ENCODE measurements at places on chromosomes 13 and 19.
A peak's percentile ranks its signal among the peaks of the same experiment; 100 is the strongest.

- no peak for DNase-seq
These were observed 383.7 kb downstream of the HS6ST3 start for GRCh38 chr13:96473526-96474180.

DNA sequence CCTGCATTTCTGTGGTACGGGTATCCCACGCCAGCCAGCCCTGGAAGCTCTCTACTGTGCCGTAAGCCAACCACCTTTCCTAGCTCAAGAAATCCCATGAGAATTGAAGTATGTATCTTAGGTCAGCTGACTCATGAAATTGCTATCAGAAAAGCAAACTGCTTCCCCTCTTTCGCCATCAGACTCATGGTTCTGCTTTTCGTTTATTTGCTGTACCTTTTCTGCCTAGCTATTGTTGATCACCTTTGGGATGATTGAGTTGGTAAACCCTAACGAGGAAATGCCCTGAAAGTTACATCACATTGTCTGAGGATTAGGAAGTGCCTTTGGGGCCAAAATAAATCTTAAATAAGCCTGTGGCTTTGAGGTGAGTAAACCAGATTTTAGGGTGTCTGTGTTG, at the start of gene ADGRE3:
Gene ADGRE3 (minus strand): TSS at position 81 of the 400 bp plus-strand sequence. CDS start 74 bp downstream, at position 7.
- DNase-seq = no peak

- no peak for DNase-seq
These were observed 14.7 kb upstream of the SHKBP1 start for GRCh38 chr19:40561947-40562346.

DNA sequence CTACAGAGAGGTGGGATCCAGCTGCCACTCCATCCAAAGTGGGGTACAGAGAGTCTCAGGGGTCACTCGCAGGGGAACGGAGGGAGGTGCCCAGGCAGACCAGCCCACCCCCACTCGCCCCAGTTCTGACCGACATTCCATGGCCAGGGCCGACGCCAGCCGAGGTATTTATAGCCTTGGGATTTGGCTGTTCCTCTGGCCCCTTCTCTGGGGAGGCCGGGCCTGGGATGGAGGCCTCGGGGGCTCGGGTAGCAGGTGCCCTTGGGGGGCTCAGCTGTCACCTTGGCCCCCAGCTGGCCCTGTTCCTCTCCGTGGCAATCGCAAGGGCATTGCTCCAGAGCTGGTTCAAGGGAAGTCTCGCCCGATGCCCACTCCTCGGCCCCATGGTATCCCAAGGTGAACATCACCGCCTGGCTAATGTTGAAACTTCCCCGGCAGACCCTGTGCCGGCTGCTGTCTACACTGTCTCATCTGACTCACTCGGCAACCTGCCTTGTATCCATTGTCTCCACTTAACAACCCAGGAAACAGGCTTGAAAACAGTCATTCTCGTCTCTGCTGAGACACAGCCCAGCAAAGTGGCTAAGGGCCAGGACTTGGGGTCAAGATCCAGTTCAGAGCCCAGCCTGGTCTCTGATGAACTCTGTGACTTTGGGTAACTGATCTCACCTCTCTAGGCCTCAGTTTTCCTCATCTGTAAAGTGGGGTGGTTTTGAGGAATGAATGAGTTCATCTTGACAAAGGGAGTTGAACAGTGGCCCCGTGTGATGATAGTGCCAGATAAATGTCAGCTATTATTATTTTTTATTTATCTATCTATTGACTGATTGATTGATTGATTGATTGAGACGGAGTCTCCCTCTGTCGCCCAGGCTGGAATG, 9.7 kb downstream of the PRKACA start:
- DNase-seq = no peak

DNA sequence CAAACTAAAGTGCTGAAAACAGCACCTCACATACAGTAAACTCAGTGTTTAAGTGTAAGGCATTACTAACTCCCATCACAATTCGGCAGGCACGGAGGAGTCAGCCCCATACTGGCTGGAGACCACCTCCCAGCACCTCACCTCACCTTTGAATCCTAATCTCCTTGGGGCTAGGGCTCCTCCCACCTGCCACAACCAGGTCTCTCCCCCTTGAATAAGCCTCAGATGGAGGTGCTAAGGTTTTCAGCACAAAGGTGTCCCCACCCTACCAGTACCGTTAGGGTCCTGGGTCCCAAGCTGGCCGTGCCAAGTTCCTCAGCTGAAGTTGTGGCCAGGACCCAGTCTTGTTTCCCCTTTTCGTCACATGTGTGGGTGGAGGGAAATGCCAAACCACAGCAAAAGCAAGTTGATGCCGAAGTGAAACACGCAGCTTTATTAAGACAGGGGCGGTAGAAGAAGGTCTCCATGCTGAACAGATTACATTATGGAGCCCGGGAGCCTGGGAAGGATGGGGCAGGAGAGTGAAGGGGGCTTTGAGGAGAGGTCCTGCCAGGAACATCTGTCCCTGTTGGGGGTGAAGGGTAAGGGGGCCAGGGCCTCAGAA, at the start of gene IGFLR1:
Gene IGFLR1 (minus strand): TSS at position 332 of the 604 bp plus-strand sequence. CDS start 1,272 bp downstream, outside the sequence.
- peak; percentile 47 for DNase-seq

GRCh38 chr19:29811125-29812079, at the start of gene CCNE1:
CCNE1 (plus strand) TSS chr19:29811991; CDS start chr19:29812556, 565 bp downstream.
- peak; percentile 87 for DNase-seq

- peak; percentile 61 for DNase-seq
These were observed 1.3 kb downstream of the ARHGAP45 start for GRCh38 chr19:1068009-1069001.

- DNase-seq = no peak
These were observed 497.8 kb downstream of the FOXO1 start for GRCh38 chr13:40168425-40169166.

- no peak for DNase-seq
These were observed 14.9 kb downstream of the ADAMTS10 start for GRCh38 chr19:8595651-8596050.

- no peak for DNase-seq
These were observed 4.3 kb upstream of the ZNF813 start for GRCh38 chr19:53463263-53463662.

DNA sequence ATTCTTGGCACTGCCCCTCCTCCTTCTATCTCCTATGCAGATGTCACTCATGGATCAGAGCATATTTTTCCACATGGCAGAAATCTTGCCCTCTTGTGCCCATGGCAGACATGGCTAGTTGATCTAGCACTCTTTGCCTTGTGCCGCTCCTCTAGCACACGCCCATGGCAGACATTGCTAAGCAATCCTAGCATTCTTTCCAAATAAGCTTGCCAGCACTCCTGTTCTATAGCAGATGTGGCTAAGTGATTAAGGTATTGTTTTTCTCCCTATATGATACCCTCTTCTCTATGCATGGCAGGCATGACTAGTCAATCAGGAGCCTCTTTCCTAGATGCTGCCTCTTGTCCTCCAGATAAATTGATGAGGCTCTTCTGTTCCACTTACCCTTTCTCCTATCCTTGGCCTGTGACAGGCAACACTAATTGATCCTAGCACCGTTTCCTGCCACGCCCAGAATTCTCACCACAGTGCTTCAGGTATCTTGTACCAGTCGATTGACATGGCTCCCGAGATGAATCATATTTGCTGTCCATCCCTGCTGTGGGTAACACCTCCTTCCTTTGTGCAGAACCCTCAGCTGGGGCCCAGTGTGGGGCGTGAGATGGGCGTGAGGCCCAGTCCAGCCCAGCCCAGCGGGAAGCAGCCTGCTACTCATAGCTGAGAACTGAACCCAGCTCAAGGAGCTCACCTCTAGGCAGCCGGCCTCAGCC, 26.9 kb downstream of the TMED1 start:
- DNase-seq = no peak

- DNase-seq = no peak
These were observed 429.0 kb upstream of the MIR17HG start for GRCh38 chr13:90918536-90918935.
